ENCODE measurements at places on chromosomes 11 and 22.

DNA sequence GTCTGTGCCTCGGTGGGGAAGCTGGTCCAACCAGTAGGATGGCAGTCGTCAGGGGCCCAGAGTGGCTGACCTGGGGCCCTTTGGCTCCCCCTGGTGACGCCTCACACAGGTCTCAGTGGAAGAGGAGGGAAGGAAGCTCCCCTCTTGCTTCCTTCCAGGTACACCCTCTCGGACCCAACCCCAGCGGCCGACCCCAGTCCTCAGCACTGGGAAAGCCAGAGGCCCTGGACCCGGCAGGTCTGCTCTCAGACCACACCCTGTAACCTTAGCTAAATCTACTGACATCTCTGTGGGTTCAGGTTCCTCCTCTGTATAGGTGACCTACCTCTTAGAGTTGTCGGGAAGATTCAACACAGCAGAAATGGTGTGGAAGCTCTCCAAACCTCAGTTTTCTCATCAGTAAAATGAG lies 3.4 kb upstream of the SCUBE1 start:
- DNase-seq, result no peak

DNA sequence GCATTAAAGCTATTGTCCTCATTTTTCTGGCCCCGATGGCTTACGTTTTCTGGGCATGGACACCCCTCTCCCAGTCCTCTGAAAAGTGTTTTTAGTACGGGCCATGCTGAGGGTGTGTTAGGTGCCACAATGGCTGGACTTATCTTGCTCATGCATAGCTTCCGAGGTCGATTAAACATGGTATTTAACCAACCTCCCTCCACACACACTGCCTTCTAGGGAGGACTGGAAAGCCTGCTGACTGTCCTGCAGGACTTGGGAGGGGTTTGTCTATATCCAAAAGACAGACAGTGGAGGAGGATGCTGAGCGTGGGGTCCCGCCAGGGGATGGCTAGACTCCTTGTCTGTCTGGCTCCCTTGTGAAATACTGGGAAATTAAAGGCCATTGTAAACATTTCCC lies 95.3 kb downstream of the FBXO7 start:
- DNase-seq, result no peak

DNA sequence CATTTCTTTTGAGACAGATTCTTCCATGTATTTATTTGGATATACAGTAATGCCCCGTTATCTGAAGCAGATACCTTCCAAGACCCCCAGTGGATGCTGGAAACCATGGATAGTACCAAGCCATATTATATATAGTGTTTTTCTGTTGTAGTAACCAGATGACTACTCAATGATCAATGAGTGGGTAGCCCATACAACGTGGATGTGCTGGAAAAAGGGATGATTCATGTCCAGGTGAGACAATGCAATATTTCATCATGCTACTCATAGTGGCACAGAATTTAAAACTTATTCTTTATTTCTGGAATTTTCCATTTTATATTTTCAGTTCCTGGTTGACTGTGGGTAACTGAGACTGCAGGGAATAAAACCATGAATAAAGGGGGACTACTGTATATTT lies 427.5 kb downstream of the METTL15 start:
- no peak for DNase-seq

GRCh38 chr11:69866648-69867047 lies 47.4 kb upstream of the FGF3 start:
- DNase-seq, result no peak

DNA sequence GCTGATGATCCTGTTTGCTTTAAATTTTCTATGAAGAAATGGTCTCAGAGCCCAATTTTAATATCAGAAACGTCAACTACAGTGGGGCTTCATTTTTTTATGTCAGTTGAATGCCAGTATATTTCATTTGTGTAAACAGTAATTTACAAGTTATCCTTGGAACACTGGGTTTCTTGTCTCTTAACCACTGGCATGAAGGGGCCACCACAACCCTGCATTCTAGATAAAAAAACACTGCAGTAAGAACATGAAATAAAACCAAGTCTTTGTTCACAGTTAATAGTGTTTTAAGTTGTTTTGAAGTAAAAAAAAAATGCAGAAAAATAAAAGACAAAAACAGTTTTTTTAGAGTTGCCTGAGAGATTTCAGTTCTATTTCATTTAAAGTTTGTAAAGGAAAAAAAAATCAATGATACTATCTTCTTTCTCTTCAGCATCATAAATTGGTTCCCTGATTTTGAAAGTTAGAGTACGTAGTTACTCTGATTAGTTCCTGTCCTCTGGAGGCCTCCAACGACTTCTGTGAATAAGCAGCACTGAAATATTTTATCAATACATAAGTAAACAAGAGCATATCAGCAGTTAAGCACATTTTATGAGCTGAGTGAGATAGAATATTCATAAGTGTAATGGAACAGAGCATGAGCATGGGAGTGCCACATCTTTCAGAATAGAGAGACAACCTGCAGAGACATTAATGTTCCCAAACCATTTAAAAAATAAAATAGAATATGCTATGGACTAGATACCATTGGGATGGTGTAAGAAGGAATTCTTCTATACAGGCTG lies 7.8 kb upstream of the DDI1 start:
- no peak for DNase-seq

All from amniotic stem cell (primary cell).